ENCODE measurements at places on chromosomes 6 and 20.
A peak's percentile ranks its signal among the peaks of the same experiment; 100 is the strongest.

- peak; percentile 31 for DNase-seq
These were observed 81.7 kb upstream of the RIPOR2 start for GRCh38 chr6:25017486-25017885.

DNA sequence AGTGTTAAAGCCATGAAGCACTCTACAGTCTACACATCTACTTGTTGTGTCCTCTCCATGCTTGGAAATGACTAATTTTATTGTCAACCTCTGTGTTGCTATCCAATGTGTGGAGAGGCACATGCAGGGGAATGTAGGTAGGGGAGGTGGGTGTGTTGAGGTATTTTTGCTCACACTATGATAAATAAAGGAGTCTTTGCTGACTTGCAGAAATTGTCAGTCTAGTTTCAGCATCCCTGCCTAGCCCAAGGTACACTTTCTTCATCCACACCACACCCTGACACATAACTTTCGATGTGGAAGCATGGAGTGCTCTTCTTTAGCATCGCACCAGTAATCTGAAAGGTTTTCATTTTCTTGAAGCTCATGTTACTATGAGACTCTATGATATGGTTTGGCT, 264.0 kb downstream of the TRDN start:
- DNase-seq, result no peak

- DNase-seq, result no peak
These were observed 204.7 kb downstream of the ESR1 start for GRCh38 chr6:152012227-152012626.

- DNase-seq, result peak; percentile 48
These were observed 95.7 kb downstream of the FILIP1 start for GRCh38 chr6:75397656-75398465.

GRCh38 chr20:50338479-50339391, 148.1 kb downstream of the CEBPB start:
- no peak for DNase-seq

DNA sequence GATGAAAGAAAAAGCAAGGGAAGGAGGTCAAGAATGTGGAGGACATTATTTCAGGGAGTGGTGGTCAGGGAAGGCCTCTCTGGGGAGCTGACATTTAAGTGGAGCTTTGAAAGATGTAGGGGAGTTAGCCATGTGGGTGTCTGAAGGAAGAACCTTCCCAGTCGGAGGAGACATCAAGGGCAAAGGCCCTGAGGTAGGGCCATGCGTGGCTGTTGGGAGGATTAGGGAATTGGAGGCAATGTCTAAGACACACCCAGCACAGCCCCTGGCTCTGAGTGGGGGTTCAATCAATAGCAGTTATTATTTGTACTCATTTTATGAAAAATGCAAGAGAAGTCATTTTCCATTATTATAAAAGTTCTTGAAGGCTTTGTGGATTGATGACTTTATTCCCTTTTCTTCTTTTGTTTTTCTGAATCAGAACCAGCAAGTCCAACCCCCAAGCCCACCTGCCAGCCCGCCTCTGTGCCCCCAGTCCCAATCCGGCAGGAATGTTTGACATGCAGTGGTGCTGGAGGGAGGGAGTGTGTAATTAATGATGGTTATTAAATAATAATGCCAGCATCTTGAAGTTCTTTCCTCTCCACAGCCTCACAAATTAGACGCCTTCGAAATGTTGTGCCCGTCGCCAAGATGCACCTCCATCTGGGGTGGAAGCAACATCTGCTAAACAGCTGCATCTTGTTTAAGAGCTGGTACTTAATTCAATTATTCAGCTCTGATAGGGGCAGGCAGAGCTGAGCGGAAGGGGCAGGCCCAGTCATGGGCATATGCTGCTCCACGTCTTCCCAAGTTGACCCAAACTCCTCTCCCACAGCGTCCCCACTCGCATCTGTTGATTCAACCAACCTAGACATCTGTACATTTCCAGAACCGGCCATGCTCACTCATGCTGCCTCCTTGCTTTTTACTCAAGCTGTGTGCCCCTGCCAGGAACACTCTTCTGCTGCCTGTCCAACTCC, 81.3 kb upstream of the SIRPA start:
- no peak for DNase-seq

GRCh38 chr6:35154262-35154661, 13.1 kb upstream of the TCP11 start:
- DNase-seq, result no peak

- DNase-seq, result no peak
These were observed 147.5 kb downstream of the PHF3 start for GRCh38 chr6:63783096-63783495.

DNA sequence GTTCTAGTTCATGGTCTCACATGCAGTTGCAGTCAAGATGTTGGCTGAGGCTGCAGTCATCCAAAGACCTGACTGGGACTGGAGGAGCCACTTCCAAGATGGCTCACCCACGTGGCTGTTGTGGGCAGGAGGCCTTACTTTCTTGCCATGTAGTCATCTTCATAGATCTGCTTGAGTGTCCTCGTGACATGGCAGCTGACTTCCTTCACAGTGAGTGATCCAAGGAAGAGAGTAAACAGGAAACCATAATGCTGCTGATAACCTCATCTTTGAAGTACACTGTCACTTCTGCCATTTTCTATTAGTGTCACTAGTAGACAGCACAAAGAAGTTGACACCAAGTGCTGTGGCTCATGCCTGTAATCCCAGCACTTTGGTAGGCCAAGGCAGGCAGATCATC, 40.1 kb upstream of the AKIRIN2 start:
- DNase-seq, result no peak

GRCh38 chr20:34715384-34715783, 11.2 kb downstream of the TP53INP2 start:
- no peak for DNase-seq

DNA sequence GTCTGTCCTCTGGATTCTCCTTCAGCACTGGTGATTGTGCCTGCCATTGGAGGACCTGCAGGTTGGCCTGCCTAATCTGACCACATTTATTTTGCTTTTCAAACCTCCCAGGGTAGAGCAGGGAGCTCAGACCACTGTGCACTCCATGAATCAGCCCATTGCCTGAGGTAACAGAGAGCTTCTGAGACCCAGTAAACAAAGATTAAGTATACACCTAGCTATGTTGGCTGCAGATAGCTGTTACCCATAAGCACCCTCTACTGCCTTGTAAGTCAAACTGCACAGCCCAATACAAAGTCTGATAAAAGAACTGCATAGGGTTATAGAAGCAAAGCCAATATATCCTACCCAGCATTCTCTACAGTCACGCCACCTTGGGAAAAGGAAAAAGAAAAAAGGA, 338.7 kb downstream of the HTR1B start:
- DNase-seq, result peak; percentile 73

- no peak for DNase-seq
These were observed 710.4 kb downstream of the EPHA7 start for GRCh38 chr6:92708945-92709344.
